Ovary (tissue), 10 donors: ENCODE measurements at places on chromosomes 13 and 19.
A peak's percentile ranks its signal among the peaks of the same experiment; 100 is the strongest.

DNA sequence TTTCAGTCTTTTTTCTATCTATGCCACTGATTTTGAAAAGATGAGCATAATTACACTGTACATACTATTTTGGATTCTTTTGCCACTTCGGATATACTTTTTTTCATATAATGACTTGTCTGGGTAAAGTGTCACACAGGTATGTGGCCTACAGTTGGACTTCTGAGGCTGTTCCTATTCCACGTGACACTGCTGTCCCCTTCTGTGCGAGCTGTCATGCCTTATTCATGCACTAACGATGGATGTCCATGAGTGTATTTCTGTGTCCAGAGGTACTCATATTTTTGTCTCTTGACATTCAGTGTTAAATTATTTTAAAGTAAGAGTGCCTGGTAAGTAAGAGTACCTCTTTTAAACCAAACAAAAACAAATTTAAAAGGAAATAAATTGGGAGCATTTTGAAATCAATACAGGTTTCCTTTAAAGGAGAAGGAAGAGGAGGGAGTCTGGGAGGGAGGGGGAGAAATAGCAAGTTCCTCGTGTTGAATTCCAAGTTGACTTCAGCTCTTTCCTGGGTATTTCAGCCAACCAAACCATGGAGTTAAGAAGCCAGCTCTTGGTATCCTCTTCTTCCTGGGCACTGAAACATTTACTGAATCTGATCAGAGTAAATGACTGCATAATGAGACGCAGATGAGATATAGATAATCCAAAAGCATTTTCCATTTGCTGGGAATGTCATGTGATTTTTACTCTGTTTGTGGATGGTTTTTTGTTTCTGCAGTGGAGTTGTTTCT lies 61.3 kb downstream of the TNFRSF19 start:
- no peak for DNase-seq

GRCh38 chr13:36981156-36981743 lies 17.9 kb downstream of the ALG5 start:
- no peak for DNase-seq

DNA sequence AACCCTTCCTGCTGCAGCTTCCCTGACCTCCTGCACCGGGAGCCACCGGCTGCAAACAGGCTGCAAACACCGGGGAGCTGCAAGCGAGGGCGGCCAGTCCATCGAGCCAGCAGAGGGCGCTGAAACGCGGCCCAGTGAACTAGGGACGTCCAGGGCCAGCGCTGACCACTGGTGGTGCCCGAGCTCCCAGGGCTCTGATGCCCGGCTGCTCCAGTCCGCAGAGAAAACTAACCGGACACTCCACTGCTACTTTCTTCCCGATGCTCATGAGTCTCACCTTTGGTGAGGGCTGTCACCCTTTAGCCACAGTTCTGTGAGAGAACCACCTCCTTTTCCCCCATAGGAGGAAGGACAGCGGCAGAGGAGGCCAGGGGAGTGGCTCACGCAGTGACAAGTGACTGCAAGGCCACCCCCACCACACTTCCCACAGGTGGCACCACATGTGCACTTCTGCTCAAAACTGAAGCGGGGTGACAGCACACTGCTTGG lies 82.8 kb upstream of the MTIF3 start:
- DNase-seq: peak; percentile 82

DNA sequence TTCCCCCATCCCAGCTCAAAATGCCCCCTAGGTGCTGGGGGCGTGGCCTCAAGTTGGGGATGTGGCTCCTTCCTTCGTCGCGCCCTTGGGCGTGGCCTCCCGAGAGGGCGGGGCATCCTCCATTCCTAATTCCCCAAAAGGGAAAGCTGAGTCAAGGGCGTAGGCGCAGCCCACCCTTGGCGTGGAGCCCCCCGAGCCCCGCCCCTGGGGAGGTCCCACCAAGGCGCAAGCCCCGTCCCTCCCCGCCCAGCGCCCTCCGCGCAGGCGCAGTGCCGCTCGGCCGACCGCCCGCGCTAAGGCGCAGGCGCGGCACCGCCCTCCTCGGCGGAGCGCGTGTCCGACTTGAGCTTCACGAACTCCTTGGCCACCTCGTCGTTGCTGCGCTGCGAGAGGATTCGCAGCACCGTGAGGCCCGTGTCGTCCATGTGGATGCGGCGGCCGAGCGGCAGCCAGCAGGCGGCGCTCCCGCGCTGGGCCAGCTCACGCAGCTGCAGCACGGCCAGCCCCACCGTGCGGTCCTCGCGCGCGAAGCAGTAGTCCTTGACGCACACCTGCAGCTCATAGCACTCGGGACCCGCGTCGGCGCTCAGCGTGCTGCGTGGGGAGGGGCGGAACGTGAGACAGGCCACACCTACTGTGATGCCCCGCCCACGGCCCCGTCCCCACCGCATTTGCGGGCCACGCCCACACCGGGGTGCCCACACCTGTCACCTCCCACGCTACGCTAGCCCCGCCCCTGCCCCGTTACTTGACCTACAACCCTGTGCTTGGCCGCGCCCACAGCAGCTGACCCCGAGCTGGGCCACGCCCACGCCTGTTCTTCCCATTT lies 50.5 kb downstream of the COLGALT1 start:
- peak; percentile 86 for DNase-seq

DNA sequence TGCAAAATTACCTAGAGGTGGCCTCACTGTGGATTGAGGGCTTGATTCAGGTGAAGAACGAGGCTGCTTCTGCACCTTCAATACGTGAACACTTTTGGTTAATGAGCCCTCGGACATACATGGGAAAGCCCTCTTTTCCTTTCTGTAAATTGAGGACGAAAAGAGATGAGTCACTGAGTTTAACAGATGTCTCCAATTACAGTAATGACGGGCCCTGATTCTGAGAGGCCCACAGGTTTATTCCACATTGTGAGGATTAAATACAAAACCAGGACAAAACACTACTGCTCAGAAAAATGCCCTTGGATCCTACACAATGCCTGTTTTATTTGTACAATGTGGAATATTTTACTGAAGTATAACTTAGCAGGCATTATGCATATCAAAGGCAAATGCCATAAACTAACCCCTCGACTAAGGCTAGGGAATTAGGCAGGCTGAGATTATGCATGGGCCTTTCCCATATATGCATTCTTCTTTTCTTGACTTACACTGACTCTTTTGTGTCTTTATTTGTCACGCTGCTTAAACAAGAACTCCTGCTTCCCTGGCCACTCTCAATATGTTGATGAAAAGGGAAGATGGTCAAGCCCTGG lies 819.9 kb downstream of the OLFM4 start:
- DNase-seq: no peak

DNA sequence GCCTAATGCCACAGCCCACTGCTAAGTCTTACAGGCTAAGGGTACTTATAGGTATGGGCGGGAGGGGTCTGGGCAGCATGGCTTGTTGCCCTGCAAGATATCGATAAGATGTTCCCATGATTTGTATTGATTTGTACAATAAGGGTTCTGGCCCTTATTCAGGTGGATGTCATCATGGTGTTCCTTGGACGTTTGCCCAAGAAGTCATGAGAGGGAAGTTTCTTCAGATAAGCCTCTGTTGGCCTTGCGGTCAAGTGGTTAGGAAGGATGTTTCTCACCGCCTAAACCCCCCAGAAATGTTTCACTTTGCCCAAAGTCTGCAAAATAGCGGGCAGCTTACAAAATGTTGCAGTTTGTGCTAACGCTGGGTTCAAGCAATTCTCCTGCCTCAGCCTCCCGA lies 7.3 kb downstream of the PARP4 start:
- DNase-seq: no peak

GRCh38 chr13:94550062-94550738 lies 45.8 kb downstream of the TGDS start:
- DNase-seq: no peak

DNA sequence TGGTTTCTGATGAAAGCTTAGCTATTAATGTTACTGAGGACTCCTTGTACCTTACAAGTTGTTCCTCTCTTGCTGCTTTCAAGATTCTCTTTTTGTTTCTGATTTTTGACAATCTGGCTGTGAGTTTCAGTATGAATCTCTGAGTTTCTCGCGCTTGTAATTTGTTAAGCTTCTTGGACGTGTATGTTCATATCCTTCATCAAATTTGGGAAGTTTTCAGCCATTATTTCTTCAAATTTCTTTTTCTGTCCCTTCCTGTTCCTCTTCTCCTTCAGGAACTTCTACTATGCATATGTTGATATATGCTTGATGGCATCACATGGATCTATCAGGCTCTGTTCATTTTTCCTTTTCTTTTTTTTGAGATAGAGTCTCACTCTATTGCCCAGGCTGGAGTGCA lies 5.6 kb upstream of the URI1 start:
- no peak for DNase-seq

GRCh38 chr13:99796175-99796819 lies 175.3 kb downstream of the ZIC5 start:
- DNase-seq: peak; percentile 27

GRCh38 chr19:46856062-46857022 lies 4.5 kb upstream of the ARHGAP35 start:
- DNase-seq: peak; percentile 97

- DNase-seq: peak; percentile 83
These were observed 19.2 kb downstream of the SBNO2 start for GRCh38 chr19:1154731-1155351.

DNA sequence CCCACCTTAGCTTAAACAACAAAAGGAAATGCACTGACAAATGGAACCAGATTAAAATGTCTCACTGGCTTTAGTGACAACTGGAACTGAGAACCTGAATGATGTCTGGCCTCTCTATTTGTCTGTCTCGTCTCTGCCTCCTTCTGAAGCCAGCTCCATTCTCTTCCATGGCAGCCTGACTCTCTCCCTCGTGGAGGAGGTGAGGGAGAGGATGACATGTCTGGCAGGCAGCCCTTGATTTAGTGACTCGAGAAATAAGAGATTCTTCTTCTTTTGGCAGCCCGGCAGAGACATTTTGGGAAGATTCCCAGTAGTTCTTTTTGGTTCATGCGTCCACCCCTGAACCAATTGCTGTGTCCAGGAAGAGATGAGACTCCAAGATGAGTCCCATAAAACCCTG lies 131.7 kb downstream of the KLF5 start:
- DNase-seq: no peak

GRCh38 chr19:18274219-18274780 lies at the start of gene IQCN:
Gene IQCN, minus strand, starts transcription at chr19:18274452. Its CDS starts 4,974 bp downstream, at chr19:18269478.
- peak; percentile 76 for DNase-seq

DNA sequence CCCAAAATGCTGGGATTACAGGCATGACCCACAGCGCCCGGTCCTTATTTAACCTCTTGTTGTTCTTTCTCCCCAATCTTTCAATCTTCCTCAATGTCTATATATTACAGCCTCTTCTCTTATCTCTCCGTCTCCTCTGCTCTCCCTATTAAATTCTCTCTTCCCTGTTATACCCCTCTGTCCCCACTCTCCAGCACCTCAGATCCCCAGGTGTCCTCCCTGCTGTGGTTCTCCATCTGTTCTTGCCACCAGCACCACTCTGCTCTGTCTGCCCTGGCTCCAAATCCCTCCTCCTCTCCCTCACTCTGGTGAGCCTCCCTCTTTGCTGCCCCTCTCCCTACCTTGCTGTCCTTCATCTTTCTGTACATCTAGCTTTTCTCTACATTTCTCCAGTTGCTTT lies 1.1 kb downstream of the ZNF600 start:
- no peak for DNase-seq

DNA sequence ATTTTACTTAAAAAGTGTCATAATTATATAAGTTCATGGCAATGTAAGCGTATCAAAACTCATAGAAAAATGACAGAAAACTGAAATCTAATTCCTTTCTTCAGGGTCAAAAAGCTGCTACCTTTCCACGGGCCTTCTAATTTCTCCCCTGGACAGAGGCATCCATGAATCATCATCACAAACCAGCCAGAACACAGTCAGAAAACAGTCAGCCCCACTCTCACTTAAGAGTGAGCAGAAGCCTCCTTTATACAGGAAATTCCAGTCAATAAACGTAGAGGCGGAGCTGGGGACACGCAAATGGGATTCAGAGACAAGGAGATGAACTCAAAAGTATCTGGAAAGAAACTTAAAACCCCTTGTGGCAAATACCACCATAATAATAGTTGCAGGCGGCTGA lies 54.2 kb upstream of the ABCC4 start:
- no peak for DNase-seq

DNA sequence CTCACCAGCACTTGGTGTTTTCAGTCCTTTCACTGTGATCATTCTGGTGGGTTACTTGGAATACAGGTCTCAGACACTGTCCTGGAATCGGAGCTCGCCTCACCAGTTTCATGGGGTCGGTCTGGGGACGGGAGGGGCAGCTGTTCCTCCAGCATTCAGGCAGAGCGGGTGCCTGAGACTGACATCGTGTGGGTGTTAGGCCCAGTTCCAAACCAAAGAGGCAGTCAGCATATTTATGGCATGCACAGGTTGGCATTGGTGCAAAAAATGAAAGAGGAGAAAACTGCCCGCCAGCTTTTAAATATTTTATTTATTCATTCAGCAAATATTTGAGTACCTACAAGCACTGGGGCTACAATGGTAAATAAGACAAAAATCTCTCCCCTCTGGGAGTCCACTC lies 20.1 kb downstream of the PLEKHF1 start:
- no peak for DNase-seq

GRCh38 chr13:51858433-51859247 lies 3.1 kb upstream of the CCDC70 start:
- no peak for DNase-seq

- DNase-seq: no peak
These were observed 20.8 kb downstream of the LAIR2 start for GRCh38 chr19:54523403-54523802.

DNA sequence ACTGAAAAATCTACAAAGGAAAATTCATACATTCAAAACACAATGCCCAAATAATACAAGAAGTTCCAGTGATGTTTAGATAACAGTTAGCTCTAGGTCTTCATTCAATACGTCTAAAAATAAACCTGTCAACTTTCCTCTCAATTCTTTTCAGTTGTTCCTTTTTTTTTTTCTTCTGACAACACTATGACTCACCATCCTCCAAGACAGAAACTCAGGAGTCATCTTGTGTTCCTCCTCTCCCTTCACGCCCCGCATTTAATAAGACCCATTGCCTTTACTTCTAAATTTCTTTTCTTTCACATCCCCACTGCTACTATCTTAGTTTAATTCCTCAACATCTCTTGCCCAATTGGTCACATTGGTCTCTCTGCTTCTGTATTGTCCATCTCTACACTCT lies 759.9 kb downstream of the GPC5 start:
- no peak for DNase-seq

- DNase-seq: no peak
These were observed 446.3 kb downstream of the OLFM4 start for GRCh38 chr13:53474878-53475277.

- no peak for DNase-seq
These were observed 742 bp downstream of the NALCN start for GRCh38 chr13:101415358-101416174.

- DNase-seq: no peak
These were observed 10.1 kb upstream of the NFIX start for GRCh38 chr19:12985049-12985776.

- DNase-seq: peak; percentile 55
These were observed 12.0 kb downstream of the KHSRP start for GRCh38 chr19:6412447-6413091.

- DNase-seq: no peak
These were observed 24.2 kb downstream of the SERP2 start for GRCh38 chr13:44397766-44398223.
